ENCODE measurements at places on chromosomes 4 and X.

DNA sequence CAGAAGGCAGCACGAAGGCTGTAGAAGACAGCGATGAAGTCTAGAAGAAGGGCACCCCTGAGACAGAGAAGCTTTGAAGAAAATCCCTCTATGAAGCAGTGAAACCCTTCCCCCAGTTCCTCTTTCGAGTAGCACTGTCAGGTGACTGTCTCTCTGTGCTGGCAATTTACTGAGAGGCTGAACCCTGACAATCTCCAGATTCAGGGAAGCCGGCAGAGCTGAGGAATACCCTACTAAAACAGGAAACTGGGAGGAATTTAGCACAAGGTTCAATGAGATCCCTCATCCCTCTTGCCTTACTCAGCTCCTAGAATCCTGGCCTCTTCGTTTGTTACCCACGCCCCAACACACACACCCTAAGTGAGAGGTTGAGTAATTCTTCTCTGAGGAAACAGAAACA is 239.7 kb upstream of the NOCT start:
- no peak for DNase-seq

- peak; percentile 44 for DNase-seq
Measured at GRCh38 chr4:123398066-123398852, 1.7 kb downstream of the SPRY1 start.

- peak; percentile 51 for DNase-seq
Measured at GRCh38 chr4:52376132-52376704, 282.9 kb downstream of the USP46 start.

- DNase-seq = no peak
Measured at GRCh38 chrX:110786486-110786885, 9.1 kb downstream of the CHRDL1 start.

GRCh38 chr4:100348473-100348872 is 158.2 kb upstream of the DDIT4L start:
- DNase-seq = no peak

GRCh38 chr4:107774681-107775080 is 50.1 kb upstream of the SGMS2 start:
- no peak for DNase-seq

- no peak for DNase-seq
Measured at GRCh38 chrX:47285836-47286320, 53.1 kb downstream of the USP11 start.

- peak; percentile 31 for DNase-seq
Measured at GRCh38 chrX:137482136-137482535, 83.8 kb upstream of the ZIC3 start.

DNA sequence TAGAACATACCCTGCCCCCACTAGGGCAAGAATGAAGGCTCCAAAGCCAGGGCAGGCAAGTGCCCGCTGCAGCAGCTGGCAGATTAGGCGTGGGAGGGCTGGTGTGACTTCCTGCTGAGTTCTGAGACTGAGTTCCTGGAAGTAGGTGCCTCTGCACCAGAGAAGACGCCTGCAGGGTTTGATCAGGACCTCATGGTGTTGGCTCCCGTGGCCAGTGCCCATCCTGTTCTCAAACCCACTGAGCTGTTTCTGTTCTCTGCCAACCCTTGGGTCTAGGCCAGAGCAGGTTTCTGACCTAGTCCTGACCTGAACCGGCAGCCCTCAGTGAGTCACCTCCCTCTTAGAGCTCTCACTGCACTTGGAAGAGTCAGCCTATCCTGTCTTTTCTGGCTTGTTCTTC is 220.7 kb downstream of the HS6ST2 start:
- DNase-seq = no peak

- no peak for DNase-seq
Measured at GRCh38 chr4:146415829-146416228, 105.9 kb downstream of the SLC10A7 start.

DNA sequence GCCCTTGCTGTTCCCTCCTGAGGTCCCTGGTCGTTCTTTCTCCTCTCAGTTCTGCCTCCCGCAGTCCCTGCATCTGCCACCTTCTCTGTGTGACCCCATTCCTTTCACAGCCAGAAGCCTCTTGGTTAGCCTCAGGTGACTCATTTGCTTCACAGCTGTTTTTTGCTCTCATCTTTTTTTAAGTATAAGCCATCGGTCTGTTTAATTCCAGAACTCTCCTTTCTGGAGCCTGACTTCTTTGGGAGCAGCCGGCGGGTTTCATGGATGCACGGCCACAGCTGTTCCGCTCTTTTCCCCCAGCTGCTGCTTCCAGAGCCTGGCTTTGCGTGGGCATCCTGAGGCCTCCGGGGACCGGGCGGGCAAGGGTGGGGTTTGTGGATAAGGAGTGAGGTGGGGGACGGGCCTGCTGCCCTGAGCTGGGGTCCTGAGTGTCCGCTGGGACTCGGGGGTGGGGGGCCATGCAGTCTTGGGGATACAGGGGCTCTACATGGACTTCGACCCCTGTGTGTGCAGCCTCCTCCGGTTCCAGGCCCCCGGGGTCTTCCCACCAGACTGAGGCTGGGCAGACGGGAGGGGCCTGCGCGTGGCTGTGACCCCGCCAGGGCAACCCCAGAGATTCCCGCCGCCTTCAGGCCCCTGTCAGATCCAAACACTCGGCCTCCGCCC is 46.7 kb downstream of the PCGF3 start:
- DNase-seq = no peak

GRCh38 chrX:33053001-33053400 is 158.3 kb downstream of the DMD start:
- peak; percentile 0 for DNase-seq

Data from NCI-H2081 (cell line).